ENCODE measurements at places on chromosomes 13 and 19. TPM values are rescaled to one million over a fixed set of nuclear protein-coding genes. Genes with fewer than 3 reads are reported as not detected.

Gene SOX21
- not detected for total RNA-seq

Gene SBSN
- total RNA-seq, result 0.17 TPM

Gene ZFP14
- total RNA-seq, result 0.73 TPM

Gene ZIC5
- total RNA-seq, result 0.05 TPM

DNA sequence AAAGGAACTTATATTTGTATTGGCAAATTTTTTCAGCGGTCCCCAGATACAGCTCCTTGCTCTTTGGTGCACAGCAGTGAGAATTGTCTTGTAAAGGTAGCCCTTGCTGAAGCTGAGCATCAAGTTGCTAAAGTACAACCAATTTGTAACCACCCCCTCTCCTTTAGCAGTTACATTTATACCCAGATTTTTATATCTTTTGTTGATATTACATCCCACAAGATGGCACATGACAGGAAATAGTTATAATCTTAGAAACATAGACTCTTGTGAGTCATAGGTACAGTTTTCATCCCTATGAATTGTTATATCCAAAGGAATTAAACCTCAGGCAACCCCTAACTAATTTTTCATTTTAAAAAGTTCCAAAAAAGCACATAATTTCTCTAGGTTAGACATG is 523.0 kb upstream of the SLITRK1 start:
- DNase-seq, result no peak

DNA sequence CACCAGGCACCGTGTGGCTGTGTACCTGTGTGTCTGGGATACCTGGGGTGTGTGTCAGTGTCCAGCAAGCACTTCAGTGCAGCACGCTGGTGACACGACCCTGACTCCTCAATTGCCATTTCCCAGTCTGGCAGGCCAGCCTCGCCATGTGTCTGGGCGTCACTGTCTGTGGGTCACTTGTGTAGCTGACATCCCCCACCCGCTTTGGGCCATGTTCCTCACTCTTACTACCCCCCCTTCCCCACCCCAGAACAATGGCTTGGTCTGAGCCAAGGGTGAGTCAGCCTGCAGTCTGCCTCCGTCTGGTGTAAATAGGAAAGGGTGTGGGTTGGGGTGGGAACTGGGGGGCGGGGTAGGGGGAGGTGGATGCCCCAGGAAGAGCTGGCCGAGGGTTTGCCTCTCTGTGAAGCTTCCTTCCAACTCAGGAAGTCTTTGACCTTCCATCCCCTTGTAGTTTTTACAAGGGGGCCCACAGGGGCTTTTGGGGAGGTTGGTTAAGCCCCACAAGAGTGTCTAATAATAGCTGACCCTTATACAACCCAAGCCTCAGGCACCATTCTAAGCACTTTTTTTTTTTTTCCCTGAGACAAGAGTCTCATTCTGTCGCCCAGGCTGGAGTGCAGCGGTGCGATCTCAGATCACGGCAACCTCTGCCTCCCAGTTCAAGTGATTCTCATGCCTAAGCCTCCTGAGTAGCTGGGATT is 17.6 kb downstream of the NOVA2 start:
- DNase-seq, result peak; percentile 79

GRCh38 chr13:80010286-80010831 is 330.6 kb downstream of the SPRY2 start:
- DNase-seq, result no peak

DNA sequence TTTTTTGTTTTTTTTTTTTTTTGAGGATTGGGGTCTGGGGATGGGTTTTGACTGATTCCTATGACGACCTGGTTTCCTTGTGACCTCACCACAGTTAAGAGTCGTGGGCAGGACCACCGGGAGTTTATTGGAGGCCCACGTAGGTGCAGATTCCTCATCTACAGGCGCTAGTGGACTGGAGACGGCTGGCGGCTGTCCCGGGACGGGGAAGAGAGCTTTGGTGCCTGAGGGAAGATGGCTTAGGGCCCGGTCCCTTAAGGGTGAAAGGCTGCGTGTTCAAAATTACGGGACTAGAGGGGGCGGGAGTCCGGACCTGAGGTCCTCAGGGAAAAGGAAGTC is 682 bp upstream of the TEAD2 start:
- DNase-seq, result no peak

DNA sequence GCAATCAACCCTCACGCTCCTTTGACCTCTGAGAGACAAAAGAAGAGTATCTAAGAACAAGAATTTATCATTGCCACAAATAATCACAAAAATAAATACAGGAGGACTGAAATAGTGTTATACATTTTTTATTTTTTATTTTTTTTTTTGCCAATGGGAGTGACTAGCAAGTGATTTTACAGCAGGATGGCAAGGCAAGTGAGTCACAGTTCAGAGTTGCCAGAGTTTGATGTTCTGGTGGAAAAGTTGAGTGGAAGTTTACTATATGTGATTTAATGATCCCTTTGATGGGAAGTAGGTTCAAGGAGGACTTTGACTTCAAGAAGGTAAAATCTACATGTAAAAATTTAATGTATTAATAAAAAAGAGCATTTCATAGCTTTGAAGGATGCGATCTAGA is 2691.4 kb downstream of the PCDH9 start:
- DNase-seq, result no peak

DNA sequence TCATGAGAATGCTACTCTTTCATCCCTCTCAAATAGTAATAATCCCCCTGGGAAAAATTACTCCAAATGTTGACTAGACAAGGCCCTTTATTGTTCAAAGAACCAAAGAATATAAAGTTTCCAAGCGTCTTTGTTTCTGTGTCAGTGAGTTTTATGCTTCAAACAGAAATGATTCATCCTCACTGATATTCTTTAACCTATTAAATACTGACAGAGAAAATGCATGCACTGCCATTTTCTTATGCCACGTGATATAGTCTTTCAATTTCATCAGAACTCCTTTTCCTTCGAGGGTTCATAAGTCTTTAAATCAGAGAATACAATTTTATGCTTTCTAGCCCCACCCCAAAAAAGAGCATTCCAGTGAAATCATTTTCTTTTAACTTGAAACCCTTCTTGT is 211.6 kb downstream of the SHISA2 start:
- DNase-seq, result no peak

- DNase-seq, result no peak
Measured at GRCh38 chr19:5932609-5933262, 18.7 kb downstream of the CAPS start.

DNA sequence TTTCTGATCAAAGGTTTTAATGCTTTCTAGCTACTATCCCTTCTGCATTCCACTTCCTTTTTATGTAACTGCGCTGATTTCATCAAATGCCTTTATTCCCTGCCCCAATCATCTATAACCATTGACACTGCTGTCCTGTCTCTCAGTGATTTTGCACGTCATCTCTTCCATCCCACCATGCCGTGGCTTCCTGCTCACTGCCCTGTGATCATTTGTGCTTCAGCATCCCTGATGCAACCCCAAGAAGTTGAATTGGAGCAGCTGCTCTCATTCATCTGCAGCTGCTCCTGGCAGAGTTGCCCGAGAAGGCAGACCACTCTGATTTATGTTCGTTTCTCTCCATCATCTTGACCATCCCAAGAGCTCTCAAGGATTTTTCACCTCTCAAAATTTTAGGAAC is 112.4 kb downstream of the HS6ST3 start:
- DNase-seq, result no peak

DNA sequence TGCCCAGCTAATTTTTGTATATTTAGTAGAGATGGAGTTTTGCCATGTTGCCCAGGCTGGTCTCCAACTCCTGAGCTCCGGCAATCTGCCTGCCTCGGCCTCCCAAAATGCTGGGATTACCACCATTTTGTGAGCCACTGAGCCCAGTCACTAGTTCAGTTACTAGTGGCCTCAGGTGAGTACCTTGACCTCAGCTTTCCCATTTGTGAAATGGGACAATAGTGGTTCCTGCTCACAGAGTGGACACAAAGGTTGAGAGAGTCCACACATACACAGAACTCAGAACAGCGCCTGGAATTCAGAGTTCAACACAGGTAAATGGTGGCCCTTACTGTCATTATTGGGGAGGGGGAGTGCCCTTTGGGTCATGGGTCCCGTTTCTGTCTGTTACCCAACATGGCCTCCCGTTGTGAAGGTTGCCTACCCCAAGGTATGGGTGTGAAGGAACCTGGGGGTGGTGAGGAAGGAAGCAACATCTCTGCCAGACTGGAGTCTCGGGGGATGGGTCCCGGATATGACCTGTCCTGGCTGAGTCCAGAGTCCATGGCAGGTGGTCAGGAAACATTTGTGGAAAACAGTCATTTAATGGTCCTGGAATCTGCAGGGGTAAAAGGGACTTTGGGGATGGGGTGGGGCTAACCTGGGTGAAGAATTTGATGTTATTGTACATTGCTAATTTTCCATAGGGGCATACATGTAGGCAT is 11.7 kb upstream of the IRGC start:
- no peak for DNase-seq

- no peak for DNase-seq
Measured at GRCh38 chr19:19354007-19354406, 33.4 kb downstream of the MAU2 start.

- DNase-seq, result no peak
Measured at GRCh38 chr13:48843630-48844380, 131.9 kb upstream of the FNDC3A start.

DNA sequence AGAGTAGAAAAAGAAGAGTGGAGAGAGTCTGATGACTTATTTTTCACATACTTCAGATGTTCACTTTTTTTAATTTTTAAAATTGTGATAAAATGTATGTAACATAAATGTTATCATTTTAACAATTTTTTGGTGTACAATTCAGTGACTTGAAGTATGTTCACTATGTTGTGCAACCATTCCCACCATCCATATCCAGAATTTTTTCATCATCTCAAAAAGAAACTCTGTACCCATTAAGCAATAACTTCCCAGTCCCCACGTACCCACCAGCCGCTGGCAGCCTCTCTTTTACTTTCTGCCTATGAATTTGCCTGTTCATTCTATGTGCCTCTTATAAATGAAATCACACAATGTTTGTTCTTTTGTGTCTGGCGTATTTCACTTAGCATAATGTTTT is 43.3 kb downstream of the SKA3 start:
- DNase-seq, result no peak

DNA sequence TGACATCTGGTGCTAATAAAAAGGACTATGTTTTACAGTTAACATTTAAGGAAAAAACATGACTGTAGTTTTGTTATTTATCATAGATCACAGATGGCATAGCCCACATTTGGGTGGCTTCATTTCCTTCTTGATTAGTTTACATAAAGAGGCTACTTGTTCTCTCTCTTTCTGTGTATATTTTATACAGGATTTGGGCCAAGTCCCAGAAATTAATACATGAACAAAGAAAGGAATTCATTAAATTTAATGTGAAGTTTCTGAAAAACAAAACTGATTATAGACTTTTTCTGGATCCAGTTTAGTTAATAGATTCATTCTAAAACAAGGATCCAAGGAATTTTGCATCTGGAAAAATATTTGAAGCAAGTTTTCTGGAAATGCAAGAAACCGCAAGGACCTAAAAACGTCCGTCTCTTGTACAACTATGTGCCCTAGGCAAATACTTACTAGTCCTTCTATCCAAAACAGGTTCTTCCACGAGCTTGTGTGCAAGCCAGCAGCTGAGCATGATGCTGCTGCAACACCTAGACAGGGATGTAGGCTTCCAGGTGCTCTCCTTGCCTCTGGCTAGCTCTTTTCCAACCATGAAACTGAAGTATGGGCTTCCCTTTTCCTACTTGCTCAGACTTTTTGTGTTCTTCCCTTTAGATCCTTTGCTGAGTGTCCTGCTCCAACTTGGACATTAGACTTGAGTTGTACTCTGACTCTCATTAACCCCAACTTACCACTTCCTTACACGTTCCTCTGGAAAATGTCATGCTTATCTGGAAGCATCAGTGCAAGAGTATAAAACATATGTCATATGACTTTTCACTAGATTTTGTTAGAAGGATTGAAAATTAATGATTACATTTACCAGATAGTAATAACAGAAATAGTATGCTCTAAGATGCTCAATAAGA is 161.5 kb upstream of the STARD13 start:
- DNase-seq, result peak; percentile 62

DNA sequence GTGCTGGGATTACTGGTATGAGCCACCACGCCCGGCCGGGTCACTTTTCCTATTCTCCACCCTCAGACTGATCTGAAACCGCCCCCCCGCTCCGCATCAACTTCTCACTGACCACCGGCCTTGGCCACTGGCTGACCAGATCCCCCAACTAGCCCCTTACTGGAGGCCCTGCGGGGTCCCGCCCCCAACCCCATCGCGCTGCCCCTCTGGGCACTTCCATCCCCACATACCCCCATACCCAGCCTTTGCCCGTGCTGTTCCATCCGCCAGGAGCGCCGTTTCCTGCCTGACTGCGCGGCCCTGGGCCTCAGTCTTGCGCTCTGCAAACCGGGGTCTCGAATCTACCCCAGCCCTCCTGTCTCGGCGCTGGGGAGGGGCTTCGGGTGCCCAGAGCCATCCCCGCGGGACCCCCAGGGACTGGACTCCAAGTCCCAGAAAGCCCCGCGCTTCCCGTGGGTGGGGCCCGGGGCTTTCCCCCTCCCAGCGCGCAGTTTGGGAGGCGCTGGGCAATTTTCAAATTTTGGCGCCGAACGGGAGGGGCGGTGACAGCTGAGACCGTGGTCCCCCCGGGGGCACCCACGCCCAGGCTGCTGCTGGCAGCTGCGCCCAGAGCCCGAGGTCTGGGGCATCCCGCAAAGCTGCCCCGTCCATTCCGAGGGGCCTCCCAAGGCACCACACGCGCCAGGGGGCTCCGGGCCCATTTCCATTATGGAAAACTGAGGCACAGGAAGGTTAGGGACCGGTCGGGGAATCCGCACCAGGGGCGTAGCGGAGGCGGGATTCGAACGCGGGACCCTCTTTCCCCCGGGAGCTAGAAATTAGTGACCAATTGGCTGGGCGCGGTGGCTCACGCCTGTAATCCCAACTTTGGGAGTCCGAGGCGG is 5.2 kb upstream of the LMNB2 start:
- peak; percentile 59 for DNase-seq

DNA sequence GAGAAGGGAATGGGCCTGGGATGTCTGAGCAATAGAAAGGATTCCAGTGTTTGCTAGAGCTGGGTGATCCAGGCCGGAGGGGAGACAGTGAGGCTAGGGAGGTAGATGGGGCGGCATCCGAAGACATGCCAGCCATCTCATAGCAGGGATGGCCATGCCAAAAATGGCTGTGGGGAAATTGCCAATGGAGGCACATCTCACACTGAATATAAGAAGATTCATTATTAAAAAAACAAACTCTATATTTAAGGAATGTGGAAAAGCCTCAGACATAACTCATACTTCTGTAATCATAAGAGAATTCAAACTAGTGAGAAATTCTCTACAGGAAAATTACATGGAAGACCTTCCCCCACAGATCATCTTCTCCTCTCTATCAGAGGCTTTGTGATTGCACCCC is 289.2 kb downstream of the FGF9 start:
- no peak for DNase-seq
